Stimulated activated CD4-positive, alpha-beta T cell treated with anti-CD3 and anti-CD28 coated beads, Interleukin-15, amount 100 ng/mL, for 24 hours (primary cell): ENCODE measurements at places on chromosomes 1 and 21.

- no peak for DNase-seq
Measured at GRCh38 chr1:18112611-18113010, 5.0 kb downstream of the IGSF21 start.

- DNase-seq = no peak
Measured at GRCh38 chr1:77543822-77544448, 138.5 kb downstream of the ZZZ3 start.

GRCh38 chr21:41769111-41769510 is 2.3 kb upstream of the RIPK4 start:
- DNase-seq = no peak

DNA sequence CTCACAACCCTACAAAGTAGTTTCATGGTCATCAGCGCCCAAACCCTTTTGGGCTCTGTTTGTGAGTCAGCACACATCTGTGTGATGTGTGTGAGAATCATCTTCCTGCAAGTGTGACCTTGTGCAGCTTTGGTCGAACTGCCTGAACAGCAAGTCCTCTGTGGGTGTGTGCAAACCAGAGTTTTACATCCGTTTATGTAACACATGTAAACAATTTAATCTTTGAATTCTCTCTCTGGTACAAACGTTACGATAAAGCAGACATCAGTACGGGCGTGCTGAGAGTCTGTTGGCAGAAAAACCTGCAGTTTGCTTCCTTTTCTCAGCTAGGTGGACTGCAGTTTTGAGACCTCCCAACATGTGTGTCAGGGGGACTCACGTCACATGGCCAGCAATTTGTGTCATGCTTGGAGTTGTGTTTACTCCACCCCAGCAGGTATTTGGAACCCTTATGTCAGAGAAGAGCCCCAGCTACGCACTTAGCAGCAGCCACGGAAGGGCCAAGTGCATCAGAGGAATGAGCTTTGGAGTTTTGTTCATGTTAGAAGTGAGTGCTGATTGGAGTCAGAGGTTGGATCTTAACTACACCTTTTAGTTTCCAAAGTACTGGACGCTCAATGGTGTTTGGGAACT is 230.8 kb downstream of the PAPPA2 start:
- no peak for DNase-seq

DNA sequence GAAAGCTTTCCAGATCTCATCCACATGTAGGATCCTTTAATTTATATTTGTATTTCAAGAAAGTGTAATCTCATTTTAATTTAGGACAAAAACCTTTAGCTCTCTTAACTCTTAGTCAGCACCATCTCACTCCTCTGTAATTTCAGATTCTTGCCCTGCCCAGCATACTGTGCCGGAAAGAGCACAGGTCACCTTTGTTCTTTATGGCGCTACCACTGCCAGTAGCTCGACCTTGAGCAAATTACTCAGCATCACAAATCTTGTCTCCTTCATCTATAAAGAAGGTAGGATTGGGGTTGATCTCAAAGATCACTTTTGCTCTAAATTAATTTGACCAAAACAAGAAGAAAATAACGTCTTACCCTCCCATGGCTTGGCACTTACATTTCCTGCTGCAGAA is 56.1 kb upstream of the ZC3H11B start:
- no peak for DNase-seq

GRCh38 chr21:17048974-17049373 is 463.9 kb upstream of the CXADR start:
- DNase-seq = no peak

GRCh38 chr21:40496116-40496515 is 350.8 kb downstream of the DSCAM start:
- DNase-seq = no peak

DNA sequence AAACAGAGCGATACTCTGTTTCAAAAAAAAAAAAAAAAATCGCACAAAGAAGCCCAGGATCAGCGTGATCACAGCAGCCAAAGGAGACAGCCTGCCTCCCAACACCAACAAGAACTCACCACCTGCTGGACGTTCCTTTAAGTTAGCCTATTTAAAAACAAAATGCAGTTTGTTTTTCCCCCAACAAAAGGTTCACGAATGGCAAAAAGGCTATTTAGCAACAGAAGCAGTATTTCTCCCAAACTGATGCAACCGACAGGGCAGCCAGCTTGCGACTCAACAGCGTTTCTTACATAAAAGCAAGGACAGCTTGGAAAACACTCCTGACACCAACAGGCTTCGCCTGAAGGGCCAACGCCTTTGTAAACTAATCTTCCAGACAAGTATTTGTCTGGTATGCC is 6.8 kb downstream of the SSU72 start:
- DNase-seq = no peak

DNA sequence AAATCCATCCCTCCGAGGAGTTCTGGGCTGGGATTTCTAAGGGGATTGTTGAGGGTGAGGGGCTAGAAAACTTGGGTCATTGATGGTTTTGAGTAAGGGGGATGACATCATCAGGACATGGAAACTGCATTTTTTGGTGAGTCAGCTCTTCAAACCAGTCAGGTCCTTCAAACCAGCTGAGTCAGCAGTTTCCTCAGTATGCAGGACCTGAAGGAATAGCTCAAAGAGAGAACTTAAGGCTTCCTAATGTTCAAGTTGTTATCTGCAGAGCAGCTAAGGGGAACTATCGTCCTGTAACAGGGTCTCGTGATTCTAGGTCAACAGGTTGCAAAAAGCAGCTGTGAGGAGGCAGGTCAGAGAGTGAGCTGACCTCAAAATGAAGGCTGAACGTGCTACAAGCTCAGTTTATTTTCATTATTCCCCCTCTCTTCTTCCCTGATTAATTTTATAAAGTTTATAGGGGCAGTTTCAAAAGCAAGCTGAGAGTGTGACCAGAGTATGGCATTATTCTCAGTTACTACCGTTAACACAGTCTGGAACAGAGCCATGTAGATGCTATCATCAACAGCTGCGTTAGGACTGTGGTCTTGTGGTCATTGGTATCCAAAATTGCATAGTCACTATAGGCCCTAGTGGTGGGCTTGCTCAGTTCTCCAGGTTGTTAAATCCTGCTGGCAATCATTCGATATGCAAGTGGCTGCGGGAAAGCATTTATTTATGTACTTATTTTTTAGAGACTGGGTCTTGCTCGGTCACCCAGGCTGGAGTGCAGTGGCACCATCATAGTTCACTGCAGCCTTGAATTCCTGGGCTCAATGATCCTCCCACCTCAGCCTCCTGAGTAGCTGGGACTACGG is 10.7 kb upstream of the SDC3 start:
- DNase-seq = no peak

DNA sequence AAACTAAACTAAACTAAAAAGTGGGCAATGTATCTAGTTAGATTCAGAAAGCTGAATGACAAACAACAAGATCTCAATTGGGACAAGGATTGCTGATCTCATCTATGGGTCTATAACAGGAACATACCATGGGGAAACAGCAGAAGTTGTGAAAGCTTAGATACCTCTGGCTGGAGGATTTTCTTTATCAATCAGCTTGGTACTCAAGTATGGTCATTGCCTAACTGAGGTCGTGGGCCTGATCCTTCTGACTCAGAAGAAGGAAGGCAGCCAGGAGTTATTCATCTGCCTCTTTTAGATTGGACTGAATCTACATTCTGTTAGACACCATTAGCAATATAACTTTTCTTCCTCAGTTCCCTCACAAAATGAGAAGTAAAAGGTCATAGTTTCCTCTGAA is 39.7 kb downstream of the DNTTIP2 start:
- DNase-seq = no peak

DNA sequence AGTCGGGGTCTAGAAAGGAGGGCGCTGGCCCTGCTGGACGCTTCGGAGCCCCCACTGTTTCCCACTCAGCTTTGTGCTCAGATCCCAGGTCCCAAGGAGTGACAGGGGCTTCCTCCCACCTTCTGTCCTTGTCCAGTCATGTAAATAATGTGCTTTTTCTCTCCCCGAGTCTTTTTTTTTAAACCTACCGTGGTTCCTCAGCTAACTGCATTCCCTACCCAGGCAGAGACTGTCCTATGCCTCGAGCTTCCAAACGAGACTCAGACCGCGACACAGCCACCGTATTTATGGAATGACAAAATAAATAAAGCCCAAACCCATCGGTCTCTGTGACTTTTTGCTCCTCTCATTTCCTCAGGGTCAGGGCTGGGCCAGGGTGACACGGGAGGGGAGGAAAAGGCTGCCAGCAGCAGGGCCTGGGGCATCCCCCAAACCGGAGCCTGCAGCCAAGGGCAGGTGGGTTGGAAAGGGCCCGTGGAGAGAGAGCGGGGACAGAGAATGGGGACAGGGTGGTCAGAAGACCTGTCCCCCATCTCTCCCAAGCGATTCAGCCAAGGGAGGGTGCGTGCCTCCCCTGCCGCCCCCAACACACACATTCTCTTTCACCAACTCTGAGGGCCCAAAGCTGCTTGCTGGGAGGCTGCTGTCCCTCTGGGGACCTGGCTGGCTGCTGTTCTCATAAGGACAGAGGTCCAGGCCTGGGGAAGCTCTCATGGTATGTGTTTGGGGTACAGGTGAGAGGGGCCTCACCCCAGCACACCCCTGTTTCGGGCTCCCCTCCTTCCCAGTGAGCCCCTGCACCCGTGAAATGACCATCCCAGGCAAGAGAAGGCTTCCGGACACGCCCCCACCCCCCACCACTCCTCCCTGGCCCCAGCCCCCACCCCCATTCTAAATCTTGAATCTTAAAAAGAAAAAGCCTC is 55.4 kb downstream of the KCNAB2 start:
- DNase-seq = peak; percentile 36

DNA sequence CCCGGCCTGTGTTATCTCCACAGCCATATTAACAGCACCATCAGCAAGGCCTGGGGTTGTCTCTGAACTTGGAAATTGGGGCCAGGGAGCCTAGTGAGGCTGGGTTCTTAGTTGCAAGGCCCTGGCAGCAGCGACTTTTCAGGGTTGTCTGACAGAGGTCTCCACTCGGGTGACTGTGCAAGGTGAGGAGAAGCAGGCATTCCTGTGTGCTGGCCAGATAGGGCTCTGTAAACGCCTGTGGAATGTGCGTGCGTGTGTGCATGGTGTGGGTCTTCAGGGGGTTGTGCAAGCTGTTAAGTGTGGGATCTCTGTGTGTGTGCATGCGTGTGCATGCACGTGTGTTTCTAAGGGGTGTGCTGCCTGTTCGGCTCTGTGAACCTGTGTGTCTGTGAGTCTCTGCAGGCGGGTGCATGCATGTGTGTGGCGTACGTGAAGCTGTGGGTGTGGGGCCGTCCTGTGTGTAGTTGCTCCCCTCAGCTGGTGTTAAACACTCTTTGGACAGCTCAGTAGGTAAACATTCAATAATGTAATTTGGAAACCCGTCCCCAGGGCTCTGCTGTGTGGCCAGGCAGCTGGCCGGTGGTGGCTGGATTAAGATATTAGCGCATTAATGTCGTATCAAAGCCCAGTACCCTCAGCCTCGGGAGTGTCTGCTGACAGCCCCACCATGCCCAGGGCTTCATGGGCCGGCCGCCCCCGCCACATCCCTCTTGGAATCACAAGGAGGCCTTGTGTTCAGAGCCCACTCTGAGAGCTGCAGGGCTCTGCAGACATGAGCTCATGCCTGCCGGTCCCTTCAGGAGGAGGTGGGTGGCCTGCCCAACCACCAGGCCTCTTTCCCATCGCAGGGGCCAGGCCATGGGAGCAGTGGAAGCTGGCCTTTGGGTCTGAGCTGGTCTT is 189.9 kb downstream of the FOXD2 start:
- DNase-seq = no peak

GRCh38 chr1:232962761-232963745 is 12.6 kb downstream of the NTPCR start:
- no peak for DNase-seq

DNA sequence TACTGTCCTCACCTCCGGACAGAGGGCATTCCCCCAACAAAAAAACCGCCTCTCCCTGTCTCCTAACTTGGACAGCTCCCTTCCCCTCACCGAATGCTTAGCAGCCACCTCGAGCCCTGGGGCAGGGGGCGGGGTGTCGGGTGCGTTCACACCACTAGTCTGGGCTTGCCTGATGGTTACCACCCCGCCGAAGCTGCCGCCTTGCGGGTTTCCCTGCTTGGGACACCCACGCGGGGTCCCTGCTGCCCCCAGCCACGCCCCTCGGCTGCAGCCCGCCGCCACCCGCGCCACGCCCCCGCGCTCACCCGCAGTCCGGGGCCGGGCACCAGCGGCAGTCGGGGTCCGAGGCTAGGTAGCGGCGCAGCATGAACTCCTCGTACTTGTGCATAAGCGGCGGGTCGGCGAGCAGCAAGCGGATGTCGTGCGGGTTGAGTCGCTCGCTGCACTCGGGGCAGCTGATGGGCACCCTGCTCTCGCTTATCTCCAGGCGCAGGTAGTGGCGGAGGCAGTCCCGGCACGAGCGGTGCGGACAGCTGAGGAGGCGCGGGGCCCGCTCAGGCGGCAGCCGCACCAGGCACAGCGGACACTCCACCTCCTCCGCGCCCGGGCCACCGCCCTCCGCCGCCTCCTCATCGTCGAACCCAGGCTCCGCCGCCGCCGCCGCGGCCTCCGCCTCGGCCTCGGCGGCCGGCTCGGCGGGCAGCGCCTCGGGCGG is 706 bp downstream of the RNF19B start:
- DNase-seq = peak; percentile 74

DNA sequence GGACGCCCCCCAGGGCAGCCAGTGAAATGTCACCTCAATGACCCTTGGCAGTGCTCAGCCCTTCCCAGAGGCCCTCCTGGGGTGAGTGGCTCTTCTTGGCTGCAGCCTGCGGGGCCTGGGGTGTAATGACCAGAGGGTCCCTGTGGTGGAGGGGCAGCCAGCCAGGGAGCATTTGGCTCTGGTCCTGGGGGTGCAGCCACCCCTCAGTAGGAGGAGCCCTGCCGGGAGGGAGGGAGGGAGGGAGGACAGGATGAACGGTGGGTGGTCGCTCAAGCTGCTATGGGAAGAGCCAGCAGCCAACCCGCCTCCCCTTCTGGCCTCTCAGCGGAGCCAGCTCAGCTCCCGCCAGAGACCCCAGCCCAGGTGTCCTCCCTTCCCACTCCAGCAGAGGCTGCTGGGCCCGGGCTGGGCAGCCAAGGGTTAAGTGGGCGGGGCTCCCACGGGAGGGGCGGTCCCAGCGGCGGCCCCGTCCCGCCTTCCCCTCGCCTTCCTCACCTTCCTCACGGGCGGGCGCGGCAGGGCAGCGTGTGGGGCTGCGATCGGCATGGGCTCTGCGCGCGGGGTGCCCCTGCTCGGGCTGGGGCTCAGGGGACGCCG is 9.0 kb upstream of the PLCH2 start:
- peak; percentile 49 for DNase-seq

GRCh38 chr1:110476028-110476765 is 25.2 kb downstream of the PROK1 start:
- no peak for DNase-seq

DNA sequence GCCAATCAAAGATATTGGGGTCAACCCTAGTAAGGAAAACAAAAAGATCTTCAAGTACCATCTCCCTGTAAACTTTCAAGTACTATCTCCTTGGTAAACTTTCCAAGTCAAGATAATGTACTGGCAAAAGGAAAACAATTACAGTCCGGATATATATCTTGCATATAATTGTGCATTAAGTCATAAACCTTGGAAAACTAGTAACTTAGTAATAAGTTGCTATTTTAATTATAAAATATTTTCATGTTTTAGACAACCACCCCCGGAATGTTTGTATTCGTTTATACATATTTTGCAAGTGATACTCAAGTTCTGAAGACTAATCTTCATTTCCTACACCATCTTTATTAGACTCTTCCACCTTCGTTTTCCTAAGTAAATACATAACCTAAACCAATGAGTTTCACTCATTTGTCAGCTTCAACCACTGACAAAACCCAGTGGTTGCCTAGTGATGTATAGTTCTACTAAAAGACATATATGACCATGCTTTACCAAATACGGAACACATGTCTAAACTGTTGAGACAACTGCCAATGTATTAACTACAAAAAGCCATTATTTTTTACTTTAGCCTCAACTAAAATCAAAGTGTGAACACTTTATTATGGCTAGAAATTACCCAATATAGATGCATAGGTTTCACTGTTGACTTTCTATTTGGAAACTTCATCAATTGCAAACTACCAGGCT is 1.7 kb downstream of the AKT3 start:
- DNase-seq = no peak
